Astrocyte of the hippocampus (primary cell): ENCODE measurements at places on chromosomes 7 and 10.

GRCh38 chr10:62166331-62167131, 102.1 kb downstream of the RTKN2 start:
- peak; percentile 9 for DNase-seq

- DNase-seq, result no peak
Observed at GRCh38 chr7:94422827-94423460, 28.2 kb downstream of the COL1A2 start.

- DNase-seq, result peak; percentile 87
Observed at GRCh38 chr7:28708033-28708951, 249.8 kb downstream of the TRIL start.

DNA sequence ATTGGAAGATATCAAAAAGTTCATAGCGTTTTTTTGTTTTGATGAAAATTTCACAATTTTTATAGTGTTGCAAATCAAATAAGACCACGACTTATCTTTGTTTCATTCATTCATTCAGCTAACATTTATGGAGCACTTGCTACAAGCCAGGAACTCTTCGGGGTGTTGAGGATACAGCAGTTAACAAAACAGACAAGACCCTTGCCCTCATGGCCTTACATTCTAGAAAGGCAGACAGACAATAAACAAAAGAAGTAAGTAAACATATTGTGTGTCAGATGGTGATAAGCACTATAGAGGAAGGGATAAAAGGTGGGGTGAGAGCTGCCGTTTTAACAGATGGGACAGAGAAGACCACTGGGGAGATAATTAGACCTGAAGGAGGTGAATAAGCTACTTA, 41.6 kb upstream of the GSAP start:
- no peak for DNase-seq

GRCh38 chr10:132446661-132447445, 49.9 kb downstream of the PWWP2B start:
- peak; percentile 54 for DNase-seq

GRCh38 chr7:56007167-56007652, 42.8 kb downstream of the NIPSNAP2 start:
- DNase-seq, result no peak

GRCh38 chr7:26393818-26394217, 102.2 kb downstream of the SNX10 start:
- DNase-seq, result no peak

- no peak for DNase-seq
Observed at GRCh38 chr10:81730891-81731290, 144.1 kb upstream of the NRG3 start.

- peak; percentile 25 for DNase-seq
Observed at GRCh38 chr10:131242007-131242406, 69.5 kb downstream of the TCERG1L start.

DNA sequence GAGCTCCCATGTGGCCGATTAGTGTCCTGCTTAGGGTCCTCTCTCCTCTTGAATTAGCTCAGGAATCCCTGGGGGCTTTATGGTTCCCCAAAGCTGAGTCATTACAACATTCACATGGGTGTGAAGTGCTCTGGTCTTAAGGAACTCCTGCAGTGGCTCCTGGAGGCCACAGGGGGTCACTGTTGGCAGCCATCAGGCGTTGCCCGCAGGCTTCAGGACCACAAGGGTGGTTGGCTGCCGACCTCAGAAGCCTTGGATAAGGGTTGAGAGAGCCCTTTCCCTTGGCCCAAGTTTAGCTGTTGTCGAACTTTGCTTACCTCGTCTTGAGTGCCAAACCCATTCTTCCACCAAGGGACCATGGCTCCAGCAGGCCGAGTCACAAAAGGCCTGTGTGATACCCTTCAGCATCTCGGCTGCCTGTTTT, 61.7 kb downstream of the SH2D4B start:
- DNase-seq, result peak; percentile 20

DNA sequence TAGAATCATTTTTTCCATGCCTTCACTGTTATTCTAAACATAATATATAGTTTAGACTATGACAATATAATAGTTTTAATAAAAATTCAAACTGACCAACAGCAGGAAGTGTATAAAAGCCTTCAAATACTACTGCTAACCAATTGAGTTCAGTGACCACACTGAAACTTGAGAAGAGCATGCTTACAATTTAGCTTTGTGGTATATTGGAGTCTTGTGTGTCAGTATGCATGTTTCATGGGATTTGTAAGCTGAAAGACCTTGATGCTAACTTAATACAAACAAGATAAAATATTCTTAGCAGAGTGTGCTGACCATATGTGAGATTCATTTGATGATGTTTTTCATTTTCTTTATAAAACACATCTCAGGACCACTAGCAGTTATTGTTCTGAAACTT, 395.5 kb downstream of the SUGCT start:
- no peak for DNase-seq

- DNase-seq, result no peak
Observed at GRCh38 chr7:95342642-95343307, 18.4 kb upstream of the PON1 start.

GRCh38 chr7:155721056-155721455, 76.6 kb downstream of the RBM33 start:
- no peak for DNase-seq

DNA sequence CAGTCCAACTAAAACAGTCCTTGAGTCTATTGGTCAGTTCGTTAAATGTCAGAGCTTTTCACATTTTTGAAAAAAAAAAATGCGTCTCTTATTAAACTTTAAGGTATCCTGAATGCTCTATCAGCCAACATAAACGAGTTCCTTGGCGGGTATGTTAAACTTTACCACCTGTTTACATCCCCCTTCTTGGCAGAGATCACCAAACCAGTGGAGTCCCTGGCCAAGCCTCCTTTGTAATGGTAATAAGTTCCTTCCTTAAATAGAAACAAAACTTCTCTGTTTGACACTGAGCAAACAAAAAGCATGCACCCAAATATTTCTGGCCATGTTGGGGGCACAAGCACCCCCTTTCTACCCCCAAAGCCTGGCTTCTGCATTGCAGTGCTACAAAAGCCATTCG, 3.2 kb downstream of the TRIL start:
- DNase-seq, result peak; percentile 57
